AG04450 (cell line): ENCODE measurements at places on chromosomes 7 and 10.

GRCh38 chr7:77657427-77658224, 38.6 kb upstream of the RSBN1L start:
- DNase-seq, result no peak

DNA sequence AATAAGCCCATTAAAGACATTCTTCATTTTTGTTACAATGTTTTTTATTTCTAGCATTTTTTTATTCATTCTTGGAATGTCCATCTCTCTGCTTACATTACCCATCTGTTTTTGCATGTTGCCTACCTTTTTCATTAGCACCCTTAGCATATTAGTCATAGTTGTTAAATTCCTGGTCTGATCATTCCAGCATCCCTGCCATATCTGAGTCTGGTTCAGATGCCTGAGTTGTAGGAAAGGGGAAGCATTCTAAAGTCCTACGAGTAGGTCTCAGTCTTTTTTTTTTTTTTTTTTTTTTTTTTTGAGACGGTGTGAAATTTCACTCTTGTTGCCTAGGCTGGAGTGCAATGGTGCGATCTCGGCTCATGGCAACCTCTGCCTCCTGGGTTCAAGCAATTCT, 19.7 kb upstream of the NRF1 start:
- DNase-seq, result no peak

GRCh38 chr10:74822521-74823089, 3.8 kb upstream of the KAT6B start:
- no peak for DNase-seq

- no peak for DNase-seq
Observed at GRCh38 chr10:103276896-103277712, at the start of gene INA. INA (plus strand) TSS chr10:103277138; CDS start chr10:103277212, 74 bp downstream.

- DNase-seq, result no peak
Observed at GRCh38 chr10:79021948-79022499, 46.7 kb upstream of the ZMIZ1 start.

DNA sequence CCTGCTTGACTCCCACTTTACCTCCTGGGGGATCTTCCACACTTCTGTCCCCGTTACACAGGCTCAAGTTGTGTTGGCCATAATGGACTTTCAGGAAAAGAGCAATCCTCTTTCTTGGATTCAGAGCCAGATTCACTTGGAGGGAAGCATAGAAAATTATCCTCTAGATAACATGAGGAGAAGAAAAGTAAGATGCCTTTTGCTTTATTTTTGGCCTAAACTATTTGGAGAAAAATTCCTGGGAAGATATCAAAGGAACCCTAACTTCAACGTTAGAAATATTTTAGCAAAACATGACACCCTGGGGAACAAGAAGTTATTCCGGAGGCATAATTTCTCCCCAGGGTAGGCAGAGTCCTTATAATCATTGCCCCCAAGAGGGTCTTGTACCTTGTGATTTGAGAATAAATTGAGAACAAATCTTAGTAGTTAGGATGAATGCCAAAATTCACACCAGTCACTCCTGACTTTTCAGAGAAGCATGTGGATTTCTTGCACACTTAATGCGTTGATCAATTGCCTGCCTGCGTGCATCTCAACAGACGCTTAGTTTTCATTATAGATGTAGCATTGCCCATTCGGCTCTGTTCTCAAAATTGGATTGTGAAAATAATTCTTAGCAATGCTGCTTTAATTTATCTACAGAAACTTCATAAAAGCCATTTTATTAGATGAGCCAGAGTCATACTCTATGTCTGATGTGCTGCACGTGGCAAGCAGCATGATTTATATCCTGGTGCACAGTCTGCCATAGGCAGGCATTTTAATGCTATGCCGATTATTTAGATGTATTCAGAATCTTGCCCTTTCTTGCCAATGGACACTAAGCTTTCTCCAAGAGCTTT, 224.4 kb downstream of the C7orf25 start:
- DNase-seq, result no peak

- no peak for DNase-seq
Observed at GRCh38 chr10:3432081-3432825, 259.7 kb upstream of the PITRM1 start.

GRCh38 chr7:126657599-126658358, 595.0 kb downstream of the GRM8 start:
- DNase-seq, result no peak
